Non-pigmented ciliary epithelial cell (primary cell): ENCODE measurements at places on chromosomes 7 and 10.

DNA sequence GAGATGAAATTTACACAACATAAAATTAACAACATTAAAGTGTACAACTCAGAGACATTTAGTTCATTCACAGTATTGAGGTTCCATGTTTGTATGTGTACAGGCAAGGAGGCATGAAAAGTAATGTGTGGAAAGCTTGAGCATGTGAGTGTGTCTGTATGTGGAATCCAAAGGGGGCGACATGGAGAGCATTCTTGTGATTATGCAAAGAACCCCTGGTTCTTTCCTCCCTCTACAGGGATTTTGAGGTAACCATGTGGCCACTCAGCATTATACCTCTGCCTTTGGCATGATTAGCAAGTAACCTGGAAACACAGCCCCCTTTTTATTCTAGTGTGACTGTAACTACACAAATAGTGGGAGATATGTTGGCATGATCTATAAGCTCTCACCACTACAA lies 21.0 kb downstream of the OR2F1 start:
- DNase-seq = no peak

DNA sequence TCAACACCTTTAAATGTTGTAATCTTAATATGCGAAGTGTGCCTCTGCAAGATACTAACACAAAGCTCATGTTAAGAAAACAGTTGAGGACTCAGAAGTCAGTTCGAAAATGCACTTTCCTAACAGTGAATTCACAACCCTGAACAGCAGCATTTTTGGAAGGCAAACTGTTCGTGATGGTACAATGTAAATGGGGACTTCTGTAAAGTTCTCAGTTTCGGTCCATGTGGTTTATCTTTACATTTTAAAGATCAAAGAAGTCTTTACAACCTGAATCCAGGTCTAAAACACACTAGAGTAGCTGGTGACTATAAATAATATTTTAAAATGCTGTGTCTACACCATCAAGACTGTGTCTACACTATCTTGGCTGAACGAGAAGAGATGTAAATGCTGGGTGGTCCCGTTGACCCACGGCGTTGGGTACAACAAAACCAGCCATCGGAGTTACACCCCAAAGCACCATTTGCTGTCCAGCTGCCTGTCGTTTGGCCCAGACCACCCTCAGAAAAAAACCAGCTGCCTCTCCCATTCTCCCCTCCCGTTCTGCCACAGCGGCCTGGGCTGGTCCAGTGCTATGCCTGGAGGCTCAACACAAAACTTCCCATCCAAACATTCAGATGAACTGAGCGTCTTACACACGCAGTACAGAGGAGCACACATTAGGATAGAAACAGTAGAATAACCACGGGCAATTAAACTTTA lies 42.9 kb downstream of the MKI67 start:
- no peak for DNase-seq

DNA sequence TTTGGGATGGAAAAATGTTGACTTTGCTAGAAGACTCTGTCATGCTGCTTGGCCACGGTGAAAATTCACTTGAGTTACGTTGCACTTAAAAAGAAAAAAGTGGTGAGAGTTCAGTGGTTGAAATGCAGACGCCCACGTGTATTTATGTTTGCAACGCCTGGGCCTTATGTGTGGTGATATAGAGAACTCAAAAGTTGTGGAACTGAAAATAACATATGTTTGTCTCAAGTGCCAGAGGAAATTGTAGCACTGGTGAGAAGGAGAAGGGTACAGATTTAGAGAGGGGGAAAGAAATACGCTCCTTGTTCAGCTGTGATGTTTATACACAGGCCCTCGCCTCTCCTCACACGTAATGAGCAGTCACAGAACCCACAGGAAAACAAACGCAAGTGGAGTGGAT lies 73.6 kb downstream of the EMX2 start:
- no peak for DNase-seq

DNA sequence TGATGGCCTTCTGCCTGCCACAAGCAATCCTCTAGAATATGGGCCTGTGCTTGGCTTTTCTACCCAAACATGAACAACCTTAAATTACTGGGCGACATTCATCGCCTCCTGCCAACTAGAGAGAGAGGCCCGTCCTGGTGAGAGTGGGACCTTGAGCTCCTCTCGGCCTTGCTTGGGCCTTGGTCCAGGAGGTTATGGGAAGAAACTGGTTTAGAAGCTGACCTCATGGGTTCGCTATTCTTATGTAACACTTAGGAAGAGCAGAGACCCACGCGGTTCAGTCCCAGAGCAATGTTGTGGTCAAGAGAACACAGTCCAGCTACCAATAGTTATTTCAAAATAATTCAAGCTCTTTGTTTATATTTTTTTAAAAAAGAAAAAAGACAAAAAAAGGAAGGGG lies 176.3 kb upstream of the ZNF32 start:
- DNase-seq = peak; percentile 53

DNA sequence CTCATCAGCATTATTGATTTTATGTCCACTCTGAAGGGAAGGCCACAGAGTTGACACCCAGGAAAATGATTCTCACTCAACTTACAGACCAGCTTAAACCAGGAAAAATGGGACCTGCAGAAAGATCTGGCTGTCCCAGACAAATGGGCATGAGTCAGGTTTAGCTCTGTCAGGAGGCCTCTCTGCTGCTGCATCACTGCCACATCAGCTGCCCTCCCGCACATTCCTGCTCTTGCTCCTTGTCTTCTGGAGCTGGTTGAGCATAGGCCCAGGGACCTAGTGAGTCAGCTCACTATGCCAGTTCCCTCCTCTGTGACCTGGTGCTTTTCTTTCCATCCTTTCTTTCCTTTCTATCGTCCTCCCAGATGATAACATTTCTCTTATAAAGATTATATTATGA lies 18.8 kb upstream of the SMNDC1 start:
- DNase-seq = peak; percentile 75

- DNase-seq = no peak
These were observed 124.5 kb downstream of the PRPF18 start for GRCh38 chr10:13711291-13711690.

DNA sequence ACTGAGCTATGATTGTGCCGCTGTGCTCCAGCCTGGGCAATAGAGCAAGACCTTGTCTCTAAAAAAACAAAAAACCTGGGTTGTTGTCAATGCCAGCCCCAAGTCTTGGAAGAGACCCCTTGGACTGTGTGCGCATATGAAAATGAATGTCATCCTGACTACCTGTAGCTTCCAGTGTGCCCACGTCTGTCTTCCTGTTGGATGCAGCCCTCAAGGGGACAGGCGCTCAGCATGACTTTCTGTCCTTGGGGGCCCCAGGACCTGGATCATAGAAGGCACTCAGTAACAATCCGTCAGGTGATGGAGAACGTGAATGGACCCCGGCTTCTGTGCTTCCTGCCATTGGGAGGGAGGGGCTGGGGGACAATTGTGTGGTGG lies 9.0 kb downstream of the PRF1 start:
- DNase-seq = no peak

- no peak for DNase-seq
These were observed 39.2 kb downstream of the ELFN1 start for GRCh38 chr7:1709281-1709680.

- no peak for DNase-seq
These were observed 11.4 kb downstream of the NET1 start for GRCh38 chr10:5423771-5424170.

- DNase-seq = no peak
These were observed 79.3 kb downstream of the ITGB8 start for GRCh38 chr7:20409961-20410360.

DNA sequence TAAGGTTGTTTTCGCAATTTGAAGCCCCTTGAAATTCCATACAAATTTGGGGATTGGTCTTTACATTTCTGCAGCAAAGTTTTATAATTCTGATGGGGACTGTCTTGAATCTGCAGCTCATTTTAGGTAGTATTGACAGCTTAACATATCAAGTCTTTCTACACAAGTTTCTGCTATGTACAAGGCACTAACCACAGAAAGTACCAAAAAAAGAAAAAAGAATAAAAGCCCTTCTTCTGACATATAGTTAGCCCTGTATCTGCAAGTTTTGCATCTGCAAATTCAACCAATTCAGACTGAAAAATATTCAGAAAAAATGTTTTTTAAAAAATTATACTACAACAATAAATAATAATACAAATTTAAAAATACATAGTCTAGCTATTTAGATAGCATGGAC lies 15.3 kb downstream of the POT1 start:
- DNase-seq = no peak

DNA sequence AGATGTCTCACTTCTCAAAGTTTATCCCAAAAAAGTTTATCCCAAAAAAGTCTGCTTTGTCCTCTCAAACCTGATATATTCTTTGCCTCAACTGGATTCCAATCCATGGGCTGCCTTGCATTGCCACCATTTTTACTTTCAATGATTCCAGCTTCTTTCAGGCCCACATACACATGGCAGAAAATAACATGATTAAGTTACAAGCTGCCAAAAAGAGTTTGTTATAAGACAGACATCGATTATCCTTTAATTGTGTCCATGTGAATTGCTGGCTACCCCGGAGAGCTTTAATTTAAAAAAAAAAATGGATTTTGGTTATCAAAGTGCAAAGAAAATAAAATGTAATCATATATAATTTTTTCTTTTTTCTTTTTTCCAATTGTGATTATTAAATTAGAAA lies 819.6 kb upstream of the SORCS1 start:
- DNase-seq = no peak

- peak; percentile 71 for DNase-seq
These were observed 163.7 kb downstream of the SRPK2 start for GRCh38 chr7:105224884-105225651.

GRCh38 chr10:2342206-2342605 lies 604.9 kb upstream of the ADARB2 start:
- no peak for DNase-seq

- DNase-seq = peak; percentile 19
These were observed 85.7 kb downstream of the SUGCT start for GRCh38 chr7:40220421-40220911.

GRCh38 chr10:72846238-72846637 lies 47.3 kb upstream of the OIT3 start:
- peak; percentile 62 for DNase-seq

- no peak for DNase-seq
These were observed 3.6 kb downstream of the FAM53B start for GRCh38 chr10:124740369-124741280.

DNA sequence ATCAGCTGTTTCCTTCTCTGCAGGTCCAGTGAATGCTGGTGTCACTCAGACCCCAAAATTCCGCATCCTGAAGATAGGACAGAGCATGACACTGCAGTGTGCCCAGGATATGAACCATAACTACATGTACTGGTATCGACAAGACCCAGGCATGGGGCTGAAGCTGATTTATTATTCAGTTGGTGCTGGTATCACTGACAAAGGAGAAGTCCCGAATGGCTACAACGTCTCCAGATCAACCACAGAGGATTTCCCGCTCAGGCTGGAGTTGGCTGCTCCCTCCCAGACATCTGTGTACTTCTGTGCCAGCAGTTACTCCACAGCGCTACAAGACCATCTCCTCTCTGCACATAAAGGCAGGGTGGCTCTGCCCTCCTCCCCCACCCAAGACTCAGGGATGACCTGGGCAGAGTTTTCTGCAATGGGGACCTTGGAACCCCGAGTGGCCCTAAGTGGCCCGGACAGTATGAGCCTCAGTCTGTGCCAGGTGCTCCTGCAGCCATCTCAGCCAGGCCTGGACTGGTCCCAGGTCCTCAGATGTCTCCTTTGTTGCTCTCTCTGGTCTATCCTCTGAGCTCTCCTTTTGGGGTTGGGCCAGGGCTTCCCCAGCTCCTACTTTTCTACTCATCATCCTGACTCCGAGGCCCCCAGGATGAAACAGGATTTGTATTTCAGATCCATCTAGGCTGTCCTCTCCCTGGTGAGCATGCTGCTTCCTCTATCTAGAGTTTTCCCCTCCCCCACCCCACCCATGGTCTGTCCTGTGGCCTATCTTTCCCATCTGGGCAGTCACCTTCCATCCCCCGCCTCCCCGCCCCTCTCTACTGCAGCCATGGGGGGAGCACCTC lies 212.1 kb upstream of the PRSS58 start:
- DNase-seq = no peak

DNA sequence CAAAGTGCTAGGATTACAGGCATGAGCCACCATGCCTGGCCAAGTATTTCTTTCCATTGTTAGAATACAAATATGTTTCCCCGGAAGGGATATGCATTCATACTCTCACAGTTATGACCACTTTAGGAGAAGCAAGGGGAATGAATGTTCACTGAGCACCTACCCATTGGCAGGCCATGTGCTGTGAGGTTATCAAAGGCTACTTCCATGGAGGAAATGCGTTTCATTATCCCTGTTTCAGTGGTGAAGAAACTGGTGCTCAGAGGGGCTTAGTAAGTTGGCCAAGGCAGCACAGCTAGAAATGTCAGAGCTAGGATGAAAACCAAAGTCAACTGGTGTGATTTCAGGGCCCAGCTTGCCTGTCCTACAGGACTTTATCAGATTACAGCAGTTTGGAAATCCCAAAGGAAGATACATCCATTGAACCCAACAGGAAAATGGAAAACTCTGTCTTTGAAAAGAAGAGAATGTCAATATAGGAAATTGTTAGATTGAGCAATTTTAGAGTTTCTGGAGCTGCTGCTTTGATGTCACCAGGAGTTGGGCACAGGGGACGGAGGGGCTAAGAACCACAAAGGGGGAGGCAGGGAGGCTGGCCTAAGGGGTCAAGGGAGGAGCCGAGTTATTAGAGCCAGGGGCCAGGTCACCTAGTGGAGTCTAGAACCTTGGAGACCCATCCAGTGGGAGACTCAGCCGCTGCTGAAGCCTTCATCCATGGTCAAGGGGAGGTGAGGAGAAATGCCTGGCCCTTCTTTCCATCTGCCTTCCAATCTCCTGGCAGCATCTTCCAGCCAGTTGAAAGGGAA lies 319.8 kb downstream of the FRMD4A start:
- no peak for DNase-seq

DNA sequence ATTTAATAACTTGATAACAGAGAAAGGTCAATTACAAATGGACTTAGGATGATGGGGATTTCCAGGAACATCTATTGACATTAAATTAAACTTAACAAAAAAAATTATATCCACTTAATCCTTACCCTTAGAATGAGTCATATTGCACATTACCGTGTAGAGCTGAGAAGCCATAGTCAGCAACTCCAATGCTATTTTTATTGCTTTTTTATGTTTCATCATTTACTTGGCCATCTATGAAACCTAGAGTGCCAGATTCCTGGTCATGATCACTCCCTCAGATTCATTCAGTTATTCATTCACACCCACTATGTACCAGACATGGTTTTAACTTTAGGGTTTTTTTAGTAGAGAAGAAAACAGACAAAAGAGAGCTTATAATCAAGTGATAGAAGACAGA lies 1180.4 kb downstream of the CNTNAP2 start:
- DNase-seq = no peak

DNA sequence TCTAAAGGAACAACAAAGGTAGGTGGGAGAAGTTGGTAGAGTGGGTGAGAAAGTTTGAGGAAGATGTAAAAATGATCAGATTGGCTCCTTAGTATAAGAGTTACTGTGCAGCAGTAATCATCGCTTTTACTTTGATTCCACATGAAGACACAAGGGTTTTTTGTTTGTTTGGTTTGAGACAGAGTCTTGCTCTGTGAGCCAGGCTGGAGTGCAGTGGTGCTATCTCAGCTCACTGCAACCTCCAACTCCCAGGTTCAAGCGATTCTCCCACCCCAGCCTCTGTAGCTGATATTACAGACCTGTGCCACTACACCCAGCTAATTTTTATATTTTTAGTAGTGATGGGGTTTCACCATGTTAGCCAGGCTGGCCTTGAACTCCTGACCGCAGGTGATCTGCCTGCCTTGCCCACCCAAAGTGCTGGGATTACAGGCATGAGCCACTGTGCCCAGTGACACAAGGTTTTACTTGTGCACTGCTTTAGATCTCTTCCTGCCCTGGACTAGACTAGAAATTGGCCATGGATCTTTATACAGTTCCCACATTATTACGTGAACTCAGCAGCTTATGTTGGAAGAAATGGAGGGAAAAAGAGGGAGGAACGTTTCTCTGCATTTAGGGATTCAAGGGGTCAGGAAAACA lies 10.7 kb downstream of the LUC7L2 start:
- DNase-seq = no peak

GRCh38 chr10:4576206-4576605 lies 249.8 kb upstream of the AKR1E2 start:
- DNase-seq = no peak
